Hypothalamus (tissue), 51 donors: ENCODE measurements at places on chromosomes 1 and 21.

GRCh38 chr1:153599847-153600246, 13.1 kb downstream of the S100A16 start:
- no peak for DNase-seq

DNA sequence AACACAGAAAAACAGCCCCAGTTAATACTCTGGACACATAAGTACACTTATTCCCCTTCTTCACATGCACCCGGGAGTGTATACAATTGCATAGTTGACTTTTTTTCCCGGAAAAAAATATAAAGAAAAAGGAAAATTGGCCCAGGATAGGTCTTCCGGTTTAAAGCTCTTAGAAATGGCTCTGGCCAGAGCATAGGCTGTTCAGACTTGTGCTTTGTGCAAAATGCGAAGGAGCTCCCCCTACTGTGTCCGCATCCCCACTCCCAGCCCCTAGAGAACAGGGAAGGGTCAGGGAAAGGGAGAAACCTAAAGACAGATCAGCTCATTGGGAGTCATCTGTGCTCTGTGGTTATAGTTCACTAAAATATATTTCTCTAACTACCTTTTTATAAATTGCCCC, 5.5 kb upstream of the MTMR11 start:
- DNase-seq, result no peak

- DNase-seq, result no peak
These were observed 9.3 kb upstream of the RSRP1 start for GRCh38 chr1:25256578-25256965.

- DNase-seq, result no peak
These were observed 203.8 kb upstream of the POU3F1 start for GRCh38 chr1:38250356-38250755.

DNA sequence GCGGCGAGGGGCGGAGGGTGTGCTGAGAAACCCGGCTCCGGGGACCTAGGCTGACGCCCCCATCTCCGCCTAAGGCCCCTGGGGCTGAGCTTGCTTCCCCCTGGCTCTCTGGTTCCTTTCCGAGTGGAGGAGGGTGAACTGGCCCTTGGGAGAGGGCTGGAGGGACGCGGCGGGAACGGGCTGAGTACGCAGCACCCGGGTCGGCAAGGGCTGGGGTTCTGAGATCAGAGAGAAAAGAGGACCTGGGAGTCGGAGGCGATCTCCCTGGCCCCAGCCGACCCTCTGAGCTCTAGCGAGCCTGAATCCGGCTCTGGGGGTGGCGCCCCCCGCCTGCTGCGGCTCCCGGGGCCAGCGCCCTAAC, 270.8 kb downstream of the FOXD2 start:
- DNase-seq, result no peak
